K562 (cell line): ENCODE measurements at places on chromosomes 2 and 18. TPM values are rescaled to one million over a fixed set of nuclear protein-coding genes. Genes with fewer than 3 reads are reported as not detected.

RFTN2 gene
- total RNA-seq, result not detected in 2 replicates

CCDC102B gene
- 0.65 and 0.69 TPM in 2 replicates for total RNA-seq

UGT1A5 gene
- not detected in 2 replicates for total RNA-seq

CCDC74A gene
- 12.5 and 13.1 TPM in 2 replicates for total RNA-seq

DNA sequence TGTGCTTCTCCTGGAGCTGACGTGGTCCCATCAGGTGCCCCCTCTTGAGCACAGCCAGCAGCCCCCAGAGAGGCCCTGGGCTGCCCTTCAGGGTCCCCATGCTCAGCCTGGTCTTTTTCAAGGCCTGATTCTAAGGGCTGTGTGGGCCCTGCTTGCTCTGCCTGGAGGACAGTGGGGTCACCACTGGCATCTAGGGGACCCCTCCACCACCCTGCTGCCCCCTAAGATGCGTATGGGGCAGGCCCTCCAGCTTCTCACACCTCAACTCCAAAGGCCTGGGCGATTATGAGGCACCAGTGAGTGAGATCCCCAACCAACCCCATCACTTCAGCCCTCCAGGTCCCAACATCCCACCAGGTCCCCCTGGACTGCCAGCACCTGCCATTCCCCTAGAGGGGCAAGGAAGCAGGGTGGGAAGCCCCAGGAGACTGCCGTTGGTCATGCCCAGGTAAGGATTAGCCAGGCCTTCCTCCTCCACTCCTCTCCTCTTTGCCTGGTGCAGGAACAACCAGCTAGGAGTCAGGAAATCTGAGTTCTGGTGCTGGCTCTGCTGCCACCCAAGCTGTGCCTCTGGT, 114.4 kb downstream of the SMAD7 start:
- H3K27ac ChIP-seq, result no peak overlapping the region
- no peaks in the 10 kb centered on the region for H3K36me3 ChIP-seq
- no peak overlapping the region for H3K4me3 ChIP-seq
- DNase-seq, result no peak
- no peaks in the 10 kb centered on the region for H3K27me3 ChIP-seq

GRCh38 chr2:202091476-202091875, 18.4 kb downstream of the KIAA2012 start:
- H3K4me1 ChIP-seq, result no peaks in the 10 kb centered on the region; the same call in 1 of the 2 replicates
- no peak for DNase-seq
- no peaks in the 10 kb centered on the region for H3K36me3 ChIP-seq
- H3K4me3 ChIP-seq, result no peak overlapping the region
- no peak overlapping the region for H3K27ac ChIP-seq

GRCh38 chr2:178530625-178531142, 50.4 kb downstream of the PLEKHA3 start:
- H3K4me1 ChIP-seq, result no peaks in the 10 kb centered on the region
- no peak for DNase-seq
- no peak overlapping the region for H3K4me3 ChIP-seq
- H3K27ac ChIP-seq, result no peak overlapping the region

- H3K36me3 ChIP-seq, result peaks cover 43% of the 10 kb centered on the region; the same call in 2 of the 3 replicates
- no peak for DNase-seq
- H3K4me3 ChIP-seq, result no peak overlapping the region
- peaks cover 8% of the 10 kb centered on the region for H3K4me1 ChIP-seq
Measured at GRCh38 chr2:73838889-73839534, 10.3 kb downstream of the STAMBP start.

GRCh38 chr2:229169751-229170150, 101.3 kb downstream of the PID1 start:
- no peak overlapping the region for H3K4me3 ChIP-seq
- DNase-seq, result no peak
- H3K4me1 ChIP-seq, result no peaks in the 10 kb centered on the region
- H3K36me3 ChIP-seq, result no peaks in the 10 kb centered on the region

GRCh38 chr18:54608028-54608642, 17.1 kb downstream of the DYNAP start:
- H3K4me1 ChIP-seq, result peaks cover 2% of the 10 kb centered on the region; the same call in 1 of the 3 replicates
- H3K27me3 ChIP-seq, result no peaks in the 10 kb centered on the region
- no peak overlapping the region for H3K27ac ChIP-seq
- no peaks in the 10 kb centered on the region for H3K36me3 ChIP-seq
- H3K4me3 ChIP-seq, result peak overlapping the region; percentile 13; the same call in 1 of the 2 replicates

GRCh38 chr2:7077660-7078267, 160.6 kb downstream of the RNF144A start:
- no peaks in the 10 kb centered on the region for H3K36me3 ChIP-seq
- H3K4me3 ChIP-seq, result no peak overlapping the region
- H3K27me3 ChIP-seq, result no peaks in the 10 kb centered on the region
- no peak for DNase-seq
- H3K4me1 ChIP-seq, result no peaks in the 10 kb centered on the region

DNA sequence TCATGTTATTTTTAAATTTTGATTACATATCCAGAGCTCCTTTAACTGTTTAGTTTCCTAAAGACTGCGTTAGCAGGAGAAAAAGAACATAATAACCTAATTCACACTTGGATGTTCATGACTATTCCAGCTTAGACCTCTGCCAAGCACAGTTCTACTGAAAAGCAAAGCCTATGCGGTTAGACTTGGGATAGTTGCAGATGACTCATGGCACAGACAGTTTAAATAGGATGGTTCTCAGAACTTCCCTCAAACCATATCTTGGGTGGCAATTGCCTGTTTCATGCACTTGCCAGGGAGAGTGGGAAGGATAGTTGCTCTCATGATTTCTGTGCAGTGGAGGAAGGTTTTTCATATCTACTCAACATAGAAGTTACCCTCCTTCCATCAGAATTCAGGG, 149.7 kb upstream of the KLHL29 start:
- DNase-seq, result no peak
- no peaks in the 10 kb centered on the region for H3K36me3 ChIP-seq
- no peaks in the 10 kb centered on the region; the same call in 1 of the 2 replicates for H3K27me3 ChIP-seq
- H3K4me3 ChIP-seq, result no peak overlapping the region

DNA sequence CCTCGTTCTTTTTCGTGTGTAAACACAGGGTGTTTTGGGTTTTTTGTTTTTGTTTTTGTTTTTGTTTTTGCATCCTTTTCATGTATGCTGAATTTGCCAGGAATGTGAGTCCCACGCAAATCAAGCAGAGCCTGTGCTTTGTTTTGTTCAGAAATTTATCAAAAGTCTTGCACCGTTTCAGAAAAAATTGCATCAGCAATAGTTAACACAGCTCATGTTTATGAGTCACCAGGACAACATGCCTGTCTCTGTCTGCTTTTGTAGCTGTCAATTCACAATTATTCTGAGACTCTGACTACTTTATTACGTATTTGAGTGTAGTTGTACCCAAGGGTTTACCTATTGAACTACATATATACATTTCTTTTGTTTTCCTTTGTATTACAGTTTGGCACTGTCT, 38.3 kb downstream of the MRPL44 start:
- no peaks in the 10 kb centered on the region for H3K36me3 ChIP-seq
- DNase-seq, result peak; percentile 6
- peaks cover 5% of the 10 kb centered on the region; the same call in 1 of the 3 replicates for H3K27me3 ChIP-seq

GRCh38 chr2:26649992-26650712, 9.0 kb upstream of the CIB4 start:
- 0 out of 2 replicates have a peak, but pooled peaks cover 3% of the 10 kb centered on the region for H3K4me1 ChIP-seq
- no peak overlapping the region for H3K27ac ChIP-seq
- H3K4me3 ChIP-seq, result no peak overlapping the region
- H3K27me3 ChIP-seq, result peaks cover 27% of the 10 kb centered on the region

DNA sequence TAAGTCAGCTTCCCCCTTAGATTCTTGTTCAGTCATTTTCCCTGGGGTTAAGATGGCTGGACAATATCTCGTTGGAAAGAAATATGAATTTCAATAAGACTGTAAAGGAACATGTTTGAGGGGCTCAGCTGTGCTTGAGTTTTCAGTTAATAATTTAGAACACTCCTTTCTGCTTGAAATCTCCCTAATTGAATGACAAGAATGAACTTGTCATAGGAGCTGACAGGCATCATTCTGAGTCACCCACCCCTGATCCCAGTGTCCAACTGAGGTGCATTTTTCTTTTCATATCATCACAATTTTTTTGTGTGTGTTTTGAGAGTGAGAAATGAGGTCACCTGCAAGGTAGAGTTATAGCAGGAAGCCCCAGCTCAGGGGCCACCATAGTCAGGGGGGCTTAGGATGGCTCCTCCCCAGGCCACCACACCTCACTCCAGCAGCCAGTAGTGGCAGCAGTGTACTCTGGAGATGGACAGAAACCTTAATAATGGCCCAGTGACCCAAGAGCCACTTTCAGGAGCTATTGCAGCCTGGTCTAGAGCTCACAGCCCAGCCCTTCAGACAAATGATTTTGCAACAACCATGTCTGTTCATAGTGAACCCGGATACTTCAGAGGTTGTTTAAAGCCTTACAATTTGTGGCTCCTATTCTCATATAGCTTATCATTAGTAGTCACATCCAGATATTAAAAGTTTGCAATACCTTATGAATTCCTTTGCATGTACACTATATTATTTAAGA, 174.5 kb downstream of the MAIP1 start:
- H3K4me3 ChIP-seq, result no peak overlapping the region
- H3K36me3 ChIP-seq, result no peaks in the 10 kb centered on the region
- no peak overlapping the region for H3K27ac ChIP-seq

DNA sequence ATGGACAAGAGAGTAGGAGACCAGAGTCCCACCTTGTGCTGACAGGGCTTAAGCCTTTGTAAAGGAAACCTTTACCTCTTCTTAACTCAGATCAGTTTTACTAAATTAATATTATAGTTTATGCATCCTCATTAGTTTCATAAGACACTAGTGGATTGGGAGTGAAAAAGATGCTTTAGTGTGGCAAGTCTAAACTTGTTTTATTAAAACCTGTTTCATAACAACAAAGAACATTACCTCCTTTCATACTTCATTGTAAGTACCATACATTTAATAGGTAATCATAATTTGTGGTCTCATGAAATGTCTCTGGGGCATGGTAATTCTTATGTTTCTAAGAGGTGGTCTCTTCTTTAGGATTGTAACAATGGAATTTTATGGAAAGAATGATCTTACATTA, 63.4 kb downstream of the PIKFYVE start:
- no peak overlapping the region for H3K27ac ChIP-seq
- no peak for DNase-seq
- no peaks in the 10 kb centered on the region for H3K27me3 ChIP-seq
- no peaks in the 10 kb centered on the region for H3K4me1 ChIP-seq
- peaks cover 77% of the 10 kb centered on the region; the same call in 2 of the 3 replicates for H3K36me3 ChIP-seq
- H3K4me3 ChIP-seq, result no peak overlapping the region
